ENCODE measurements at places on chromosomes 7 and 10. TPM values are rescaled to one million over a fixed set of nuclear protein-coding genes. Genes with fewer than 3 reads are reported as not detected.

PNLIP gene
- not detected for total RNA-seq

ARHGEF5 gene
- total RNA-seq = 0.33 TPM

SYPL1 gene
- total RNA-seq = 57.5 TPM

POP7 gene
- total RNA-seq = 39.2 TPM

KIAA1217 gene
- 10.9 TPM for total RNA-seq

OPALIN gene
- not detected for total RNA-seq

RPEL1 gene
- 0.33 TPM for total RNA-seq

IL6 gene
- total RNA-seq = 3.7 TPM

CALY gene
- not detected for total RNA-seq

STOX1 gene
- total RNA-seq = under 0.01 TPM

LRRTM3 gene
- not detected for total RNA-seq

NXPH1 gene
- total RNA-seq = not detected

FKBP6 gene
- not detected for total RNA-seq

POR gene
- 52.9 TPM for total RNA-seq

CPA5 gene
- total RNA-seq = not detected

LRMDA gene
- total RNA-seq = 18.3 TPM

CDK6 gene
- 75.1 TPM for total RNA-seq

GNG11 gene
- 284 TPM for total RNA-seq

XRCC2 gene
- total RNA-seq = 2.9 TPM

STEAP1B gene
- total RNA-seq = 37.2 TPM

PNLIPRP3 gene
- not detected for total RNA-seq

ZEB1 gene
- total RNA-seq = 105 TPM

PCLO gene
- 3.8 TPM for total RNA-seq

SLK gene
- total RNA-seq = 51.9 TPM

LOXL4 gene
- total RNA-seq = 0.38 TPM

PAPOLB gene
- not detected for total RNA-seq

IDI2 gene
- total RNA-seq = not detected

ADARB2 gene
- total RNA-seq = not detected

GPR26 gene
- total RNA-seq = not detected

WDR86 gene
- not detected for total RNA-seq

HMX3 gene
- not detected for total RNA-seq

NFE2L3 gene
- 60.8 TPM for total RNA-seq

SEC31B gene
- 5.2 TPM for total RNA-seq

TSPAN15 gene
- 136 TPM for total RNA-seq

HKDC1 gene
- total RNA-seq = not detected

ZNF503 gene
- total RNA-seq = 1.7 TPM

TEX47 gene
- not detected for total RNA-seq

FAM24B gene
- 5.6 TPM for total RNA-seq

TMEM196 gene
- not detected for total RNA-seq

LHFPL3 gene
- not detected for total RNA-seq

FXYD4 gene
- not detected for total RNA-seq

GPNMB gene
- total RNA-seq = 0.57 TPM

DNAJC1 gene
- total RNA-seq = 26.1 TPM

PRSS1 gene
- total RNA-seq = not detected

OR6V1 gene
- not detected for total RNA-seq
